Activated CD4-positive, alpha-beta T cell treated with anti-CD3 and anti-CD28 coated beads for 24 hours (primary cell): ENCODE measurements at places on chromosomes 5 and 9.
A peak's percentile ranks its signal among the peaks of the same experiment; 100 is the strongest.

- no peak for DNase-seq
Measured at GRCh38 chr5:107387526-107388140, 283.1 kb downstream of the EFNA5 start.

DNA sequence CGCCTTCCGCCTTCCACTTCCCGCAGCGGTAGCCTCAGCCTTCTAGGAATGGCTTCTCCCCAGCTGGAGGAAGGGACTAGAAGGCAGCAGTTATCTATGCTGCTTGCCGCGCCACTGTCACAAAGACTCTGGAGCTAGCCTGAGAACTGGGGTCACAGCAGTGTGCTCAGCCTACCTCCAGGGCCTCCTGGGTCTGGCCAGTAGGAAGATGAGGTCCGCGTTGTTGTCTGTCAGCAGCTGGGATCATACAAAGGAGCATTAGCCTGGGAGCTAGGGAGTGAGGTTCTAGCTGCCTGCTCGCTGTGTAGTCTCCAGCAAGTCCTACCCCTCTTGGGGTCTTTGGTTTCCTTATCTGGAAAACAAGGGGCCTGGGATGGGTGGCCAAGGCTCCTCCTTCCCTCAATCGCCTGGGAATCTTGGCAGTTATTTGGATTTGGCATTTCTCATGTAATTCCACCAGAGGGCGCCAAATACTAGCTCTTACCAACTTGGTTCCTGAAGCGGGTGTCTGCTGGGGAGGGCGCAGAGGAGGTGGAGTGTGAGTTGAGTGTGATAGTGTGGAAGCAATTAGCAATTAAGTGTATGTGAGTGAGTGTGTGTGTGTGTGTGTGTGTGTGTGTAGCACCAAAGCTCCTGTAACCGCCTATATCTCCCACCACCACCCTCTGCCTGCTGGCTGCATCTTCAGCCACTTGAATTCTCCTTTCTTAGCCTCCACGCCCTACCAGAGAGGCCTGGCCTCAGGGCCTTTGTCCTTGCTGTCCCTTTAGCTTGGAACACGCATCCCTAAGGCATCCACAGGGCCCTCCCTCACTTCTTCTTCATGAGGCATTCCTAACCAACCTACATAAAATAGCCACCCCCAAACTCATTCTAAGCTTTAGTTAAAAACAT, 97.1 kb downstream of the ENTREP1 start:
- DNase-seq: peak; percentile 17

GRCh38 chr9:130977811-130978221, 31.2 kb upstream of the LAMC3 start:
- no peak for DNase-seq

GRCh38 chr9:84940294-84940693, 270.8 kb downstream of the NTRK2 start:
- DNase-seq: no peak

DNA sequence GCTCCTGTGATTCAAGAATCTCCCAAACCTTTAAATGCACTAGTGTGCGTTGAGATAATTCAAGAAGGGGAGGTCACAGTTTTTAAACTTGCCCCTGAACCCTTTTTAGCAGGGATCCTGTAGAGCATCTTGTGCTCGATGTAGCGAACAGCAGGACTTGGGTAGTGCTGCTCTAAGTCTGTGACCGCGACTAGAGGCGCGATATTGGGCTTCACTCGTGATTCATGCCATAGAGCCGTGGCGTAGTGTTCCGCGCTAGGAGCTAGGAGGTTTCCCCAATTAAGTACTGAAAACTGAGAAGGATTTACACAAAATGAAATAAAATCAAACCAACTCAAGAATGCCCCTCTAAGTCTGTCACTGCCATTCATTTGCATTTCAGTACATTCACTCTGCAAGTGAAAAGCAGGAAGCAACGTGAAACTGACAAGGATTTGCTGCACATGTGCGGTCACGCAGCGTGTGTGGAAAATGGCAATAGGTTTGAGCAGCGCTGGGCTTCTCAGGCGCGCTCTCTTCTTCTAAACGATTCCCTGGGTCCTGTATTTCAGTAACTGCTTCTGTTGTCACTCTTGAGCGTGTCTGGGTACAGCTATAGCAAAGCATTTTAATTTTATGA, 1135.9 kb upstream of the WWC1 start:
- DNase-seq: no peak

GRCh38 chr9:127293328-127293727, 28.8 kb downstream of the GARNL3 start:
- no peak for DNase-seq

DNA sequence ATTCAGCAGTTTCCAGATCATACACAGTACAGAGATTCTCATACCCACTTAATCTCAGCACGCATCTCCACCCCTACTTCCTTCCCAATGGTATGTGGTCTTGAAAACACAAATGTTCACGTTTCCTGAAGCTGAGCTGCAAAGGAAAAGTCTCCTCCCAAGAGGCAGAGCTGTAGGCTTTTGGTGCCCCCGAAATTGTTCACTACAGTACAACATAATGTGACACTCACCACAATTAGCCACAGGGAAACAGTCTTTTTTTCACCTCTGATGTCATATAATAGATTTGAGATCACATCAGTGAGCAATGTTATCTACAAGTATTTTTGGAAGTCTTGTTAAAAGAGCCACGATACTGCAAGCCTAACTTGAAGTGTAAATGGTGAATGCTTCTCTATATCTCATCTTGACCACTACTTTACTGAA, 40.2 kb downstream of the NFIB start:
- no peak for DNase-seq

DNA sequence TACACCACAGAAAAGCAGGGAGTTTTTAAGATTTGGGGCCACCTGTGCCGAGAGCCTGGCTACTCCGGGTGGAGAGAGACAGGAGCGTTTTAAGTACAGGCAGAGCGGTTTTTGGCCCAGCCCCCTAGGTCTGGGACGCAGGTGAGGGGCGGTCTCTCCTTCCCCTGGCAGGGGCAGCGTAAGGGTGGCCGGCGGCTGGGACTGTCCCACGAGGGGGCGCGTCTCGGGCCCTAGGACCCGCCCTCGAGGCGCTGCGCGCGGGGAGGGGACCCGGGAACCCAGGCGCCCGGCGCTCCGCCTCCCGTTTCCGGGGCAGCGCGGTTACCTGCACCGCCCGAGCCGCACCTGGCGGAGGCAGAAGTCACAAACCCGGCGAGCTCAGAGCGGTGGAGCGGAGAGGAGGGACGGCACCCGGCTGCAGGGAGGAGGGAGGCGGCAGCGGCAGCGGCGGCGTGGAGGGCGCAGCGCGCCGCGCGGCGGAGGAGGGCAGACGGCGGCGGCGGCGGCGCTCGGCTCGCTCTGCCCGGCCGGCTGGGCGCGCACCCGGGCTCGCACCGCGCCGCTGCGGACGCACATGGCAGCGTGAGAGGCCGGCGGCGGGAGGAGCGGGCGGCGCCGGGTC, at the start of gene WWC1:
WWC1 (plus strand) TSS at position 304 of the 622 bp plus-strand sequence. CDS start 508 bp downstream, outside the sequence.
- DNase-seq: peak; percentile 40

DNA sequence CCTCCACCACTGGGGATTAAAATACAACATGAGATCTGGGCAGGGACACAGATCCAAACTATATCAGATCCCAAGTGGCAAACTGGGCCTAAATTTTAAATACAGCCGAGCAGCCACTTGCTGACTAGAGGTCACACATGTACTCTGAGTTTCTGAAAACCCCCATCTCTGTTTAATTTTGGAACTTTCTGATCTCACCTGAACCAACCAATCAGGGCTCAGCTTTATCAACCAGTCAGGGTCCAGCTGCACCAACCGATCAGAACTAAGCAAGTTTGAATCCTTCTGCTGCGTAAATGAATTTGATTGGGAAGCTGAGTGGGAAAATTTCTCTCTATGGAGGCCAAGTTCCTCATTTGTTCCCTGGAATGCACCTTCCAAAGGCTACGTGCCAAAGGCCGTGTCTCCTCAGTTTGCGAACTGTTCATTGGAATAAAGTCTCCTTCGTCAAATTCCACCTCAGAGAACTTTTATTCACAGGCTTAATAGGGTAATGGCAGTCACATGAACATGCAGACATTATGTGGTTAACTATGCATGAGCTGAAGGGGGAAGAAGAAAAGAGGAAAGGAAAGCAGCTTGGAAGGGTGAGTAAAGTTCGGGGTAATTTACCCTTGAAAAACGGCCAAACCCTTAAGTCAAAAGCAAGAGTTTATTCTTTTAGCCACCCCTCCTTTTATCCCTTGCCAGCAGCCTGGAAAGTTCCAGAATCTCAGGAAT, 3.7 kb downstream of the CD180 start:
- no peak for DNase-seq

- no peak for DNase-seq
Measured at GRCh38 chr5:132877938-132878337, 4.5 kb downstream of the LEAP2 start.

DNA sequence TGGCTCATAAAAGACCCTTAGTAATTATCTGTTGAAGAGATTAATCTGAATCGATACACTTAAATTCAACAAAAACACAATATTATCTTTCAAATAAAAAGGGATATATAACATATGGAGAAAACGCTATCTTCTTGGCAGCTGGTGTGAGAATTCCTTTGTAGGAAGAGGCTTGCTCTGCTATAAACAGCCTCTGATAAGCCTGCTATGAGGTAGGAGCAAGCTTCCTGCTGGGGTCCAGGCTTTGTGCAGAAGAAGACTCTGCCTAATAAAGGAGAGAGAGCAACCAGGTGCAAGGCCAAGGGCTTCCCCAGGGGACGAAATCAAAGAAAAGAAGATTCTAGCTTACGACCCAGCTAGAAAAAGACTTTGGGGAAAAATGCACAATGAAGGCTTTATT, 43.3 kb upstream of the SSBP2 start:
- DNase-seq: no peak

- DNase-seq: no peak
Measured at GRCh38 chr5:178227138-178227659, 5.4 kb downstream of the PHYKPL start.

DNA sequence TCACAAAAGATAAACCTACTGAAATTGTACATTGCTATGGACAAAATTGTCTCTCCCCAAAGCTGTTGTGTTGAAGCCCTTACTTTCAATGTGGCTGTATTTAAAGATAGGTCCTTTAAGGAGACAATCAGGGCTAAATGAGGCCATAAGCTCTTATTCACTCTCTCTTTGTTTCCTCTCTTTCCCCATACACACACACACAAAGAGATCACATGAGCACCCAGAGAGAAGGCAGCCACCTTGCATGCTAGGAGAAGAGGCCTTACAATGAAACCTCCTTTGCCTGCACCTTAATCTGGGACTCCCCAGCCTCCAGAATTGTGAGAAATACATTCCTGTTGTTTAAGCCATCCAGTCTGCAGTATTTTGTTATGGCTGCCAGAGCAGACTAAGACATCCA, 1295.6 kb upstream of the CDH6 start:
- no peak for DNase-seq

- DNase-seq: no peak
Measured at GRCh38 chr9:111163716-111164389, 125.6 kb upstream of the LPAR1 start.

GRCh38 chr9:115063058-115063845, 54.7 kb downstream of the TNC start:
- no peak for DNase-seq

GRCh38 chr5:159947708-159948358, 31.6 kb downstream of the ADRA1B start:
- DNase-seq: no peak

GRCh38 chr5:58406394-58406793, 53.5 kb downstream of the PLK2 start:
- no peak for DNase-seq

DNA sequence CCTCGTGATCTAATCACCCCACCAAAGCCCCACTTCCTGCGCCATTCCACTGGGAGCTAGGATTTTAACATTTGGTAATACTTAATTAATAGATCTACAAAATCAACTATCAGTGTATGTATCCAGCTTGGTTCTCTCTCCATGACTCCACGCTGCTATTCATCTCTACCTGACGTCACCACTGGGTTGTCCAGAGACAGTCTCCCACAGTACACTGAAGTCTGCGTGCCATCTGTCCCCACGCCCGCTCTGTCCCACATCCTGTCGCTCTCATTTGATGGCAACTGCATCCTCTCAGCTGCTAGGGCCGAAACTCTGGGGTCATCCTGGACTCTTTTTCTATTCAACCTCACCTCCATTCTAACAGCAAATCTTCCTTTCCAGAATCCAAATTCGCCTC, 53.2 kb downstream of the ANKRD33B start:
- DNase-seq: no peak

DNA sequence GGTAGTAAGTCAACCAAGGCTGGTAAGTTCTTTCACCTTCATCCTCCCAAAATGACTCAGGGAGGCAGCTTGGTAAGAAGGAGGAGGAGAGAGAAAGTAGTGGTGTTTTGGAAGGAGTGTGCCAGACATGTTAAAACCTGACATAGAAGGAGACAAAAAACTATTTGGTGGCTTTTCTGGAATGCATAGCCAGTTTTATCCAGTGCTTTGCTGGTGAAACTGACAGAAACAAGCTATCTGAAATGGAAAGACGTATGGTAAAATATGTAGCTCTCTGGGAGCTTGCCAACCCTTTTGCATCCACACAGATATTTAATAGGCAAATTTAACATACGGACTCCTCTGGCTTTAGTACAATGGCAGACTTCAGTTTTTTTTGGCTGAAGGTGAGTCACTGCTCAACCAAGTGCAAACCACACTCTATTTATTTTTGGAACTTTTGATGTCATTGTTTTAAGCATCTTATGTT, 45.4 kb downstream of the RAB14 start:
- DNase-seq: no peak

DNA sequence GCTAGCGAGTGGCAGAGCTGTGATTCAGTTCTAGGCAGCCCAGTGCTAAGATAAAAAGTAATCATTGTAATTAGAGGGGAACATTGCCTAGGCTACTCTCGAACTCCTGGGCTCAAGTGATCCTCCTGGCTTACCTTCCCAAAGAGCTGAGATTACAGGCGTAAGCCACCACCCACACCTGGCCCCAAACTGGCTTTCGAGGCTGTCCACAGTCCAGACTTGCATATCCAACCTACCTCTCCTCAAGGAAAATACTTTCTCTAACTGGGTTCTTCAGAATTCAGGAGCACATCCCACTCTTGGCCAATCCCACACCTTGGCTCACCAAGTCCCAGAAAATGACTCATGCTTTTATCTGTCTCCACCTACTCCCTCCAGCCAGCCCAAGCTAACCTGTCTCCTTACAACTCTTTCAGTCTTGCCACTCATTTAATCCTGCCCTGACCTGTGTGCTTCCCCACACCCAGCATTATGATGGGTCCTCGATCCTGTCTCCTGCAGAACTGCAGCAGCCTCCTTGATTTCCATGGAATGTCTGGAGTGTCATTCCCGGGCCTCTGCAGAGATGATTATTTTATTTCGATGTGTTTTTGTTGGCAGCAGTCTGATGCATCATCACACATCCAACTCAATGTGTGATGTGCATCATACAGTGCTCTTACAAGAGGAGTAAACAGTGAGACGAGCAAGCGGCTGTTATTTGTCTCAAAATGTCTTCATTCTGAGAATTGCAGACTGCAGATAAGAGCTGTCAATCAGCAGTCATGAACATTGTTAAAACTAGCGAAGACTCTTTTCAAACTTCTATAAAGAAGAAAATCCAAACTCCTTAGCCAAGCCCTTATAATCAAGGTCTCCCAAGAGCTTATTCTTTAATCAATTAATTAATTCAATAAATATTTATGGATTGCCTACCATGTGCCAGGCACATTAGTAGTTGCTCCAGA, 167.3 kb downstream of the SEC61B start:
- no peak for DNase-seq

- peak; percentile 71 for DNase-seq
Measured at GRCh38 chr5:176660860-176661641, 13.8 kb downstream of the TSPAN17 start.
